ENCODE measurements at places on chromosomes 11 and 22. TPM values are rescaled to one million over a fixed set of nuclear protein-coding genes. Genes with fewer than 3 reads are reported as not detected.

The OTOG gene
- not detected for total RNA-seq

GRCh38 chr11:113019711-113020110 lies 58.5 kb downstream of the NCAM1 start:
- DNase-seq = no peak

GRCh38 chr11:33904102-33904501 lies 12.2 kb upstream of the LMO2 start:
- DNase-seq = no peak

- peak; percentile 63 for DNase-seq
These were observed 4.9 kb downstream of the MYOD1 start for GRCh38 chr11:17724020-17724908.

- peak; percentile 82 for DNase-seq
These were observed 26.5 kb downstream of the ABTB2 start for GRCh38 chr11:34331329-34331728.

DNA sequence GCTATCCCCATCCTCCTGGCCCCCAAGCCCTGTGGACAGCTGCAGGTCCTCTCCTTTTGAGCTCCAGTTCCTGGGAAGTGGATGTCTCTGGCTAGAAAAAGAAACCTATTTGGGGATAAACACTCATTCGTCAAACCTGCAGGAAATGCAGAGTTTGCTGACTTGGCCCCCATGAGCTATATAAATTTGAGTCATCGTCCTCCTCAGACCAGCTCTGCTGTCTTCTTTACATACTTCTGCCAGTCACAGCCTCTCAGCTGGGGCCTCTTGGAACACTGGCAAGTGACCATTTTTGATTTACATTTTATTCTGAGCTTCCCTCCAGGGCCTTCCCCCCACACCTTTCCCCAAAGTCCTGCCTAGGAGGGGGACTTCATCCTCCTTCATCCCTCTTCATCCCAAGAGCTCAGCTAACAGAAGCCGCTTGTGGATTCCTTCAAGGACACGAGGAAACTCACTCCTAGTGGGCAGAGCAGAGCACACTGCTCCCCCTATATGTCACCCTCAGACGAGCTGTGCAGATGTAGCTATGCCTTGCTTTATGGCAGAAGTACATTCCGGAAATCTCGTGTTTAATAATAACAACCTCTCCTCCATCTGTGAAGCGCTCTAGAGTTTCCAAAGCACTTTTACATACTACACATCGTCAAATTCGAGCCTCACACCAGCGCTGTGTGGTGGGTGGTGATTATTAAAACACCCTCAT lies 131.8 kb downstream of the FEZ1 start:
- peak; percentile 73 for DNase-seq

DNA sequence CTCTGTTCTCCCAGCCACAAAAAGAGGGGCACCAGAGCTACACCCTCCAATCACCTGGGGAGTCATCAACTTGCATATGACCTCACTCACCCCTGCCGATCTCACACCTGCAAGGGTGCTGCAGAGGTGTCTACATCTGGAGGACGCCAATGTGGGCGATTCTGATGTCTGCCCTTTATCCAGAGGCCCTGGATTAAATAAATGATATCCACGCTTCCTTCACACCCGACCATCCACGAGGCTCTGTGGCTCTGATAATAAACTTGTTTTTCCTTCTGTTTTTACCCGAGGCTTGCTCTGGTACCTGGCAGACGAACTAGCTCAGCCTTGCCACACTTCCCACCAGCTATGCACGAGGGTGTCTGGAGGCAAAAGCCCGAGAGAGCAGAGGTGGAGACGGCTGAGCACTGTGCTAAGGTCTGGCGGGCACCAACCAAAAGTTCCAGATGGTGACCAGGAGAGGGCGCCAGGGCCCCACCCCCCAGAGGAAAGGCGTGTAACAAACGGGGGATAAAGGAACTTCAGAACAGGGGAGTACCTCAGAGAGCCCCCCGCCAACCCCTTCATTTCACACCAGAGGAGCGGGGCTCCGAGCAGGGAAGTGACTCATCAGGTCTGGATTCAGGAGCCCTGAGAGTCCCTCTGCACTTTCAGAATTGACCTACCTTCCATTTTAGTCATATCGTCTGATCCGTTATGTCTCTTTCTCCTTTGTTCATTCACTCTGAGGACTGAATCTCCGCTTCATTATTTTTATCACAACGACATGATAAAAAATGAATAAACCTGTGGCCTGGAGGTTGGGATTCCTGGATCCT lies 13.5 kb downstream of the SCN3B start:
- DNase-seq = peak; percentile 21

DNA sequence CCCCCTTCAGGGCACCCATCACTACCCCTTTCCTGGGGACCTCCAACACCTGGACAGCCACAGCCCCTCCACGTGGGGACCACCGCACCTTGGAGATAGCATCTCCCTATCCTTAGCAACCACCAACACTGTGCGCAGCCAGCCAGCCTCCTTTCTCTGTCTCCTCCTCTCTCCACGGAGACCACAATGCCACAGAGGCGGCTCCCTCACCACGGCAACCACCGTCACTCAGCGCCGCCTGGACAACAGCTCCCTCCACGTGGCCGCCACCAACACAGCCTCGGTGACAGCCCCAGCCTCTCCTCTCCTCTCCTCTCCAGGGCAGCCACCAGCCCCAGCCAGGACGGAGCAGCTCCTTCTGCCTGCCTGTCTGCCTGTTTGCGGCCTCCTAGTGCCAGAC lies 10.5 kb downstream of the ELFN2 start:
- no peak for DNase-seq

GRCh38 chr11:117171404-117172061 lies 7.0 kb upstream of the SIDT2 start:
- no peak for DNase-seq

The OSBP2 gene
- total RNA-seq = 18.7 TPM

GRCh38 chr11:11770296-11770695 lies 71.5 kb upstream of the USP47 start:
- no peak for DNase-seq

The KDM4F gene
- total RNA-seq = not detected

- no peak for DNase-seq
These were observed 41.3 kb upstream of the TTC12 start for GRCh38 chr11:113272927-113273615.

DNA sequence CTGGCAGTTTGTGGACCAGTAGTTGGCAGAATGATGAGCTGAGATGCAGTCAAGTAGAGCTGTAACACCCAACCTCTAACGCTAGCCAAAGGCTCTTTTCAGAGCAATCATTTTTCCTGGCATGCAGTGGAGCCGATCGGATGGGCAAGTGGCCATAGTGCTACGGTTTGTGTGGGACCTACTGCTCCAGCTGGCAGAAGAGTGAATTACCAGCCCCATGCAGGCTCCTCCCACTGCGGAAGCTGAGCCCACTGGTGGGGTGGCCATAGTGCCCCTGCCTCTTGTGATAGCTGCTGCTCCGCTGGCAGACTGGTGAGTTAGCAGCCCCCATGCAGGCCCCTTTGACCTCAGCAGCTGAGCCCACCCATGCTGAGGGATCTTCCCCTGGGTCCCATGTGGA lies 27.0 kb upstream of the SC5D start:
- DNase-seq = no peak

- DNase-seq = peak; percentile 92
These were observed 68.2 kb downstream of the CASP12 start for GRCh38 chr11:104830080-104830479.

DNA sequence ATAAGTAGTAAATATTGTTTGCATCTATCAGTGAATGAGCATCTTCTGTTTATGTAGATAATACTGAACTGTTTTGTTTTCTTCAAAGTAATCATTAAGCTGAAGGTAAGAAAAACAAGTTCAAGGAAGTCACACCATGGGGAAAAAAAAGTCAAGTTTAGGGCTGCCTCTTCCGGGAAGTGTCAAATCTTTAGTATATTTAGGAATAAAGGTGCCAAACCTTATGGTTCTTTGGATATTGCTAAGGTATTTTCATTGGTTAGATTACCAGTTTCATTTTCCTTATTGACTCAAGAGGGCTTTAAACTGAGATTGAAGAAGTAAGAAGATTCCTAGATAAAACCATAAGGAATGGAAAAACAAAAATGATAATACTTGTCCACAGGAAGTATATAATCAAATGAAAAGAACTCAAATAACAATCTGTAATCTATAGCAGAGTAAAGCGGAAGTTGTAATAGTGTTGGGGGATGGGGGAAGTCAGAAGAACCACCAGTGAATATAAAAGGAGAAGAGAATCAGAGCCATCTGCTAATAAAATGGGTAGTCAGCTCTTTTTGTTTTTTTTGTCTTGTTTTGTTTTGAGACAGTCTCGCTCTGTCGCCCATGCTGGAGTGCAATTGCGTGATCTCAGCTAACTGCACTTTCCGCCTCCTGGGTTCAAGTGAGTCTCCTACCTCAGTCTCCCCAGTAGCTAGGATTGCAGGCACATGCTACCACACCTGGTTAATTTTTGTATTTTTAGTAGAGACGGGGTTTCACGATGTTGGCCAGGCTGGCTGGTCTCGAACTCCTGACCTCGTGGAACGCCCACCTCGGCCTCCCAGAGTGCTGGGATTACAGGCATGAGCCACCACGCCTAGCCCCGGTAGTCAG lies 2.3 kb downstream of the ATM start:
- DNase-seq = no peak

GRCh38 chr11:98564233-98564632 lies 456.5 kb upstream of the CNTN5 start:
- DNase-seq = no peak

DNA sequence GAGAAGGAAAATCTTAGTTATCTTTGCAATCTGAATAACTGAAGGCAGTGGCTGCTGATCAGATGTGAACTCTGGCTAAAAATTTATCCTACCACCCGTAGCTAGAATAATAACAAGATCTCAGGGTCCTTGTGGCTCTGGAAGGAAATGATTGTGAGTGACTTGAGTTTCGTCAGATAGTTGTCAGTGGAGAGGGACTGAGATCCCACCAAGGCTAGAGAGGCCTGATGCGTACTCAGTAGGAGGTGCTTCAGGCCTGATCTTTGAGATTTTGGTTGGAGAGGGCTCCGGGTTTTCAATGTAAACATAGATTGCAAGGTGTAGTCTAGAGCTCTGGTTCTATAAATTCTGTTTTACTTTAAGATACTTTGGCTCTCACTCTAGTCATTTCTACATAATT lies 1.4 kb downstream of the MADD start:
- no peak for DNase-seq

The ABTB2 gene
- total RNA-seq = 1.5 TPM

- DNase-seq = no peak
These were observed 45.4 kb upstream of the GLYAT start for GRCh38 chr11:58776891-58777710.

GRCh38 chr22:37288521-37288920 lies 6.2 kb downstream of the CYTH4 start:
- no peak for DNase-seq

The LRRC75B gene
- total RNA-seq = 7.2 TPM

GRCh38 chr11:63920939-63921417 lies 4.0 kb upstream of the RCOR2 start:
- no peak for DNase-seq

DNA sequence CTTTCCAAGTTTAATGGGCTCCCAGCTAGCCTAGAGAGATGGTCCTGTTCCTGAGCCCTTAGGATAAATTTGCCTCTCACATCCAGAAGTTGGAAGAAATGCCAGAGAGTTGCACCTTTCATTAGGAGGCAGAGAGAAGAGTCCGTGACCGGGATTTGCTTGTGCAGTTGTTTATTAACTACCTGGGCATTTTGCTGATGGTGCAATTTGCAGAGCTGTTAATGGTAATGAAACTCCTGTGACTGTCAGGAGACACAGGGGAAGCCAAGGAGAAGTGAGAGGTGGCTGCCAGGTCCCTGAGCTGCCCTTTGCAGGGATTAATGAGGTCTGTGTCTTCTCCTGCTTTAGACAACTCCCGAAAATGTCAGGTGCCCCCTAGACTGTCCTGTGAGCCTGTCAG lies 69.1 kb upstream of the B3GAT1 start:
- no peak for DNase-seq

DNA sequence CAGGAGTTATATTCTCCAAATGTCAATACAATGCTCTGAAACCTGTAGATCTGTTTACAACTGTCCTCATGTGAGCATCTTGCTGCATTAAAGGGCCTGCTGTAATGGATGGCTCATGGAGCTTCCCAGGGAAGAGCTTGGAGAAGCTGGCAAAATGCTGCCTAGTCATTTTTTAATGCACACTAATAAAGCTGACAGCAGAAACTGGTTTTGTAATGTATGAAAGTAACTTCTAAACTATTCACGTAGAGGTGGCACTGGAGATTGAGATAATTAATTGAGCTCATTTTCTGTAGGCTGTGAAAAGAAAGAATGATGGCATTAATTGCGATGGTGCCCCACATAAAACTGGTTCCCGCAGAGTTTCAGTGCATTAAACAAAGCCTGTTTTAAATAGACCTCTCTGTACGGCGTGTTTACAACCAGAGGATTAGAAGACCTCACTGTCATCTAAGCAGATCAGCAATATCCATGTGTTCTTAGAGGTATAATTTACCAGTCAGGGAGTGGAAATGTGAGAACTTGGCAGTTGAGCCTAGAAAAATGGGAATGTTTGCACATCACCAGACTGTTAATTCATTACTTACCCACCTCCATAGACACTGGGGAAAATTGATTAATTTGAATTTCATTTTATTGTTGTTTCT lies 16.0 kb downstream of the POLA2 start:
- DNase-seq = no peak

DNA sequence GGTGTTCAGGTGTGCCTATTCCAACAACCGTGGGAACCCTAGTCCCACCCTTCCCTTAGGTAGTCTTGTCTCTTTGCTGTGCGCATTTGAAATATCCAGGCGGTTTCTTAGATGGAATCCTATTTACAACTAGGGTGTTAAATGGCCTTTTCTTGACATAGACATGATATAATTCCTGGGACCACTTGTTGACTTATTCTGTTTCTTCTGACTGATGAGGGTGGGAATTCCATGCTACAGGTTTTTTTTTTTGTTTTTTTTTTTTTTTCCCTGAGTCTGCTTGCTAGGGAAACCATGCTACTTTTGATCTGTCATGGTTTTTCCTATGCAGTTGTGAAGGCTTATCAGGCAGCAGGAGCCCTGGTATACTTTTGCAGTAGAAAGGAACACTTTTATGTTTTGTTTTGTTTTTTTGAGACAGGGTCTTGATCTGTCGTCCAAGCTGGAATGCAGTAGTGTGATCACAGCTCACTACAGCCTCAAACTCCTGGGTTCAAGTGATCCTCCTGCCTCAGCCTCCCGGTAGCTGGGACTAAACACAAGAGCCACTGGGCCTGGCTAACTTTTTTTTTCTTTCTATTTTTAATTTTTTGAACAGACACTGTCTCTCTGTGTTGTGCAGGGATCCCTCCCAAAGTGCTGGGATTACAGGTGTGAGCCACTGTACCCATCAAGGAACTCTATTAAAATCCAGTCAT lies 1.5 kb downstream of the STIM1 start:
- no peak for DNase-seq

DNA sequence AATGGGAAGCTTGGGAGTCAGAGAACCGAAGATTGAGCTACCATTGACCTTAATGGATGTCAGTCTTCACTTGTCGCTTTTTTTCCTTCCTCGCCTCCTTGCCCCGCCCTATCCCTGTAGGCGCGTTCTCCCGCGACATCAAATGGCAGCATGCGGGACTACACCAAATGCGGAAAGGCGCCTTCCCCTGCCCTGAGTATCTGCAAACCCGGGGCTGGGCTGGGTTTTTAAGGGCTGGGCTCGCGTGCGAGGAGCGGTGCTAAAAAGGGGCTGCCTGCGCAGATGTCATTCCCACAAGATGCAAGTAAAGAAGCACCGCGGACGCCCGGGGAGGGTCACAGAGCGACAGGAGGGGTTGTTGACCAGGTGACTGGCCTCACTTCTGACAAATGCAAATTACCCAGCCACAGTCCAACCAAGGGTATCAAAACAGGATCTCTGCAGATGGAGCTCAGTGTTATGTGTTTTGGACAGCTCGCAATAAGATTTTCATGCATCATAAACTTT lies 4.7 kb upstream of the FAM111B start:
- DNase-seq = peak; percentile 53

GRCh38 chr22:20422271-20423007 lies 15.2 kb downstream of the SCARF2 start:
- DNase-seq = no peak

The DKK3 gene
- 263 TPM for total RNA-seq

Data from LHCN-M2 (cell line).